Thymus (tissue), 14 donors: ENCODE measurements at places on chromosomes 5 and 9. TPM values are rescaled to one million over a fixed set of nuclear protein-coding genes. Genes with fewer than 3 reads are reported as not detected.

GRCh38 chr9:85163825-85164224 is 494.3 kb downstream of the NTRK2 start:
- no peak for DNase-seq

DNA sequence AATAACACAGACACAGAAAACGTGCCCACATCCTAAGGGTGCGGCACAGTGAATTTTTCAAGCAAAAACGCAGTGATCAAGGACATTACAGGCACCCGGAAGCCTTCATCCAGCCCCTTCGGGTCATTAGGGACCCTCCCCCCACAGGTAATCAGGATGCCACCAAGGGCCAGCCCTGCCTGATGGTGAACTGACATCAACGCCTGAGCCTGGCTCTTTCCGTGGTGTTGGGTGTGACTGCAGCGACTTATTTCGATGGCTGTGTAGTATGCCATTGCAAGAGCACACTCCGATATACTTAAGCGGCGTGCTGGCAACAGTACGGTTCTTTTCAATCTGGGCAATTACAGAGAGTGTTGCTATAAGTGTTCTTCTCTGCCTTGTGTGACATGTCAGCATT is 310.0 kb upstream of the IRX1 start:
- DNase-seq = no peak

DNA sequence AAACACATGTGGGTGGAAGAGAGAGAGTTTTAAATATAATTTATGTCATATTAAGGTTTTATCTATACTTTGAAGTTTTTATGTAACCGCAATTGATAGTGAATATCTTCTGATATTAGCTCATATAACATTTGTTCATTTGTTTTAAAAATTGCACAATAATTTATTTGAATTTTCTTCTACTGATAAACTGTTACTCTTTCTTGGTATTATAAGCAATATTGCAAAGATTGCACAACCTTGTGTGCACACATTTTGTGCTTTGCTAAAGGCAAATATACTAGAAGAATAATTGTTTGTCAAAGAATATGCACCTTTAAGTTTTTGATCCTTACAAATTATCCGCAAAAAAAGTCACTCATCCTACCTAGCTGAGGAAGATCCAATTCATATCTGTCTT is 275.7 kb downstream of the TLR4 start:
- no peak for DNase-seq

GRCh38 chr5:178230879-178231538 is 1.6 kb downstream of the PHYKPL start:
- no peak for DNase-seq

- DNase-seq = no peak
Observed at GRCh38 chr5:34460496-34460895, 195.6 kb upstream of the RAI14 start.

DNA sequence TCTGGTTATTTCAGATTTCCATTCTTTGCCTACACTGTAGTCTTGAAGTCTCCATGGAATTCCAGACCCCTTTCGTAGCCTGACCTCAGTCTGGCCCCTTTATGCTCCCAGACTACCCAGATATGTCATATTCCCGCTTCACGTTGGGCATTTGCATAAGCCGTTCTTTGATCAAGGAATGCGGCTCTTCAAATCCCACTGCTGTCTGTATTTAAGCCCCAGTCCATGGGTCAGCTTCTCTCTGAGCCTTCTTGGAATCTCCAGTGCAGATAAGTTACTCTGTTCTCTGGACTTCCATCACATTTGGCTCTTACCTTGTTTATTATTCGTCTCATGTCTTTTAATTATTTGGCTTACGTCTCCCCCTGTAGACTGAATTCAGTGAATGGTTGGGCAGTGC is 97.4 kb downstream of the PARP8 start:
- no peak for DNase-seq

DNA sequence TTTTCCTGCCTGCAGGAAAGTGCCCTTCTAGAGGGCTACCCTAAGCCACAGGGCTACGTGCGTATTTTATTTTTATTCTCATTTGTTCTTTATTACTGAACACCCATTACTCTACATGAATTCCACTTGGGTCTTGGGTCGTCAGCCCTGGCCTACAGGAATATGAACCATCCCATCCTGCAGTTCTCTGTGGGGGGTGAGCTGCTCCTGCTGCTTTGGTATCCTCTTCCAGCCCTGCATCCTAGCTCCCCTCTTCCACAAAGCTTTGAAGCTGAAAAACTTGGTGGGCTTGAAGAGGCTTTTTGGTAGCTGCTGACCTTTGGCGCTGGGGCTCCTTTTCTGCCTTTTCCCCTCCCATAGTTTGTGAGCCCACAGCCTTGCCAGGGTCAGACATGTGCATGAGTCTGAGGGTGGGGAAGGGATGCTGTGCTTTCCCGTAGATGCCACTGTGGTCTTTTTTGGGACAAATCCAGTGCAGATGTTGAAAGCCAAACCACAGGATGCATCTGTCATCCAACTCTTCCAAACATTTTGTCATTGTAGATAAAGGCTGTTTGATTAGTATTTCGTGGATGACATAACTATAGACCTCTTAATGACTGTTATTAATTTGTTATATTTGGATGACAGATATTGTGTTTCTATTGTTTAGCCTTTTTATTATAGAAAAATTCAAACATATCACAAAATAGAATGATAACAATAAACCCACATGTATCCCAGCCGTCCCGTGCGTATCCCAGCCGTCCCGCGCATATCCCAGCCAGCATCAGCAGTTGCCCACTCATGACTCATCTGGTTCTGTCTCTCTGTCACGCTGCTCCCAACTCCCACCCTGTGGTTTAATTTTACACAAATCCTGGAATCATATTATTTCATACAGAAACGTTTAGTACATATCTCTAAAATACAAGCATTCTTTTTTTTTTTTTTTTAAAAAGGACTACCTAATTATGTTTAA is 43.9 kb downstream of the SLC46A2 start:
- DNase-seq = no peak

GRCh38 chr5:61536922-61537321 is 204.9 kb downstream of the ZSWIM6 start:
- no peak for DNase-seq

DNA sequence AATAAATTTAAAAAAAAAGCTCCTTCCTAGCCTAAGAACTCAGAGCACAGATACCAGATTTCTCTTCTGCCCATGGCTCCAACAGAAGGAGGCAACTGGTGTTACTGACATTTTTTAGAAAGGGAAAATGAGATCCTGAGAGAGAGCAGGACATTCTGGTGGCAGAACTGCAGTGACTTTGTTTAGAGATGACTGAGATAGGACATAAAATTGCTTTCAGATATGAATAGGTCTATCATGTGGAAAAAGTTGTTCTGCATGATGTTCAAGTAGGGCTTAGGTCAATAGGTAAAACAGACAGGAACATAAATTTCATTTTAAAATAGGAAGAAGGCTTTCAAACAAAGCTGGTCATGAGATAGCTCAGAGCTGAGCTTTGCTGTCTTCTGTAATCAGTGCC is 49.6 kb downstream of the NIPAL4 start:
- no peak for DNase-seq

GRCh38 chr9:103949096-103949495 is 145.0 kb upstream of the SMC2 start:
- DNase-seq = no peak

DNA sequence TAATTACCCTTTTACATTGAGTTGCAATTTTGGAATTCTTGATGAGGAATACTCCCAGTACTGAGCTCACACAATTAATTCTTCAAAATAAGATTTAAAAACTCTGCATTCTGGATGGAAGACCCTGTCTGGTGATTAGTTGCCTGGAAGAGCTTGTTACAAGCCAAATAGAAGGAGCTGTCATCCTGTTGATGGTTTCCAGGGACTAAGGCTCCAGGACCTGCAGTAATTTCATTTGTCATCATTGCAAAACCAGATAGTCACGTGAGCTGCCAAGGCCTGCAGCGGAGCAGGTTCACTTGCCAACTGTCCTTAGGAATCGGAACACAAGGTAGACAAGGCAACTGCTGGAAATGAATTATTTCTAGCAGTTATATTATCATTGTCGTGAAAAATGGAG is 597.7 kb downstream of the CCDC171 start:
- DNase-seq = no peak

DNA sequence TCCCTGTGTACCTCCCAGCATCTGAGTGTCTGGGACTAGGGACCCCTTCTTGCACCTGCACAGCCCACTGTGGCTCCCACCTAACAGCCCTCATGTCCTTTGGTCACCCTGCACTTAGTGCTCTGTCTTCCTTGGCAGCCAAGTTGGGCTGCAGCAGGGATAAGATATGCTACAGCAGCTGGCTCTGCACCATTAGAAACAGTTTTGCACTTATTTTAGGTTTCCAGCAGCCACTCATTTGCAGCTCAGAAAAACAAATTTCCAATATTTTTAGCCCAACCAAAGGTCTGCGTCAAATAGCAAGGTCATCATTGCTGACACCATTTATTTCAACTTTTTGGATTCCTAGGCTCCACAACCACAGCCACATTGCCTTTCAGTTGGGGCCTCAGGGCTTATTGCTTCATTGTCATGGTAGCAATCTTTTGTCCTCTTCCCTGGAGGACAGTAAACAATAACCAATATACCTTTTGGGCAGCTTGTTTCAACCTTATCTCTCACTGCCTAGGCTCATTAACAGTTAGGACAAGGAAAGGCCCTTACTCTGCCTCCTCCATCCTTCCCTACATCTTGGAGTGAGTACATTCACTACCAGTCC is 263.9 kb downstream of the COX7C start:
- DNase-seq = no peak

DNA sequence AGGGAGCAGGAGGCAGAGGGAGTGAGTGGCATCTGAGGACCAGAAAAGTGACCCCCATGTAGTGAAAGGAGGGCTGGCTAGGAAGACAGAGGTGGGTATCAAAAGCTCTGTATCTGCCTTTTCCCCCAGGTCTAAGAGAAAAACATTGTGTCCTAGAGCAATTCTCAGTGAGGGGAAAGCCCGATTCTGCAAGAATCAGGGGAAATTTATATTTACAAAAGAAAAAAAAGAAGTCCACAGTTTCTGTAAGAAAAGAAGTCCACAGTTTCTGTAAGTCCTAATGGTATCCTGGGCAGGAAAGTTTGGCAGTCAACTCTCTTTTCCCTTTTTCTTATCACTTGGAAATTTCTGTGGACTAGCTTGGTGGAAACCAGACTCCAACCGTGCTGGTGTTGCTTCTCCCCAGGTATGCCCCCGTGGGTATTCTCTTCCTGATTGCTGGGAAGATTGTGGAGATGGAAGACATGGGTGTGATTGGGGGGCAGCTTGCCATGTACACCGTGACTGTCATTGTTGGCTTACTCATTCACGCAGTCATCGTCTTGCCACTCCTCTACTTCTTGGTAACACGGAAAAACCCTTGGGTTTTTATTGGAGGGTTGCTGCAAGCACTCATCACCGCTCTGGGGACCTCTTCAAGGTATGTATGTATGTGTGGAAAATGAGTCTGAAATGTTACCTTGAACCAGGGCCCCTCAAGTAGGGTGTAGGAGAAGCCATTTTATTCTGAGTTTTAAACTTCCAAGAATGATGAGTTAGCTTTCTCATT is 73.0 kb downstream of the SLC1A3 start:
- DNase-seq = no peak

- DNase-seq = no peak
Observed at GRCh38 chr5:123104607-123105006, 15.6 kb downstream of the PRDM6 start.

DNA sequence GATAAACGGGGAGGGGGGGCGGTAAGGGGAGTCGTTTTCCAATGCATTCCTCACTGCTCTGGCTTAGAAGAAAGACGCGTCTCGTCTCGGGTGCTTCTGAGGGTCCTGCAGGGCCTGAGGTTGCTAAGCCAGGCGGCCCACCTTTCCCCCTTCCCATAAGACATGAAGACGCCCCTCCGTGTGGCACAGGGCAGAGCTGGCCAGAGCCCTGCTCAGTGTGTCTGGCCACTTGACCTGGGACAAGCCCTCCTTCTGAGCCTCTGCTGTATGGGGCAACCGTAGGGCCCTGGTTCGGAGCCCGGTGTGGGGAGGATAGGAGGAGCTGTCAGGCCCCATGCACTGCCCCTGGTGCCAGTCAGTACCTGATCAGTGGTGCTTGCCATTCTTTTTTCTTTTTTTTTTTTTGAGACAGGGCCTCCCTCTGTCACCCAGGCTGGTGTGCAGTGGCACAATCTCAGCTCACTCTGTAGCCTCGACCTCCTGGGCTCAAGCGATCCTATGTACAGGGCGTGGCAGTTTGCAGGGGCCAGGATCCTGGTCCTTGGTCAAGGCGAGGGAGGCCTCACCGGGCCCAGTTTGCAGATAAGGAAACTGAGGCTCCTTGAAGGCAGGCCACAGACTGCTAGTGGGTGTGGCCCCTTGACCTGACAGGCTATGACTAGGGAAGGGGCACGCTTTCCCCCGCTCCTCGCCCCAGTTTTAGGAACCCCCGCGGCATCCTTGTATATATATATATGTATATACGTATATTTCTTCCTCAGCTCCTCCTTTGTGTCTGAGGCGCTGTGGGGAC is 172.3 kb upstream of the IER5L start:
- no peak for DNase-seq

GOLM1 gene
- 45.9 TPM for total RNA-seq

APBA1 gene
- 0.90 TPM for total RNA-seq

TRPM3 gene
- 4.6 TPM for total RNA-seq

RNF44 gene
- total RNA-seq = 19.3 TPM

FOXI1 gene
- 0.14 TPM for total RNA-seq

KCNT1 gene
- 0.05 TPM for total RNA-seq

PCA3 gene
- 0.09 TPM for total RNA-seq

BTNL3 gene
- total RNA-seq = not detected

HTR4 gene
- total RNA-seq = not detected

PCDHGA4 gene
- total RNA-seq = 0.19 TPM

SOX30 gene
- 0.24 TPM for total RNA-seq

SH3GL2 gene
- 0.38 TPM for total RNA-seq

C5orf58 gene
- total RNA-seq = not detected

DELE1 gene
- 42.3 TPM for total RNA-seq
